Ascending aorta (tissue), 2 donors: ENCODE measurements at places on chromosomes 3 and 15. TPM values are rescaled to one million over a fixed set of nuclear protein-coding genes. Genes with fewer than 3 reads are reported as not detected.

MCF2L2 gene
- total RNA-seq = not detected

FSTL1 gene
- total RNA-seq = 790 TPM

- H3K4me3 ChIP-seq = no peak overlapping the region
- DNase-seq = no peak
- H3K27ac ChIP-seq = peak overlapping the region; percentile 30
Measured at GRCh38 chr3:71160785-71161546, 422.6 kb downstream of the FOXP1 start.

GRCh38 chr15:88072598-88073390 lies 183.7 kb downstream of the NTRK3 start:
- H3K36me3 ChIP-seq = no peaks in the 10 kb centered on the region
- H3K4me3 ChIP-seq = no peak overlapping the region
- H3K27me3 ChIP-seq = no peaks in the 10 kb centered on the region
- peak overlapping the region; percentile 75 for H3K27ac ChIP-seq
- no peak for DNase-seq

DNA sequence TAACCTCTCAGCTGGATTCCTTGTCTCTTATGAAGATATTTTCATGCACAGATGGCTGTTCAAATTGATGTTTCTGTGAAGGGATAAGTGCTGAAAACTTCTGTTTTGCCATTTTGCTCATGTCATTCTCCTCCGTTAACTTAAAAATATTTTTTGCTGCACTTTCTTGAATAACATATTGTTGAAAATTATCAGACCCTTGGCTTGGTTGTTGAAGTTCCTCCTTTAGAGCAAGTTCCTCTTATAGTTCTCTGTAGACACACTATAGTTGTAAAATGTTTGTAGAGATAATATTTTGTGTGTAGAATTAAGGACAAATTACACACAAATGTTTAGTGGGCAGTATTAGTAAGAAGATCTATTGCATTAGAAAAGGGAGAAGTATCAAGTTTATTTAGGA lies 300.4 kb downstream of the SV2B start:
- DNase-seq = no peak
- H3K27ac ChIP-seq = no peak overlapping the region
- H3K4me1 ChIP-seq = no peaks in the 10 kb centered on the region
- H3K4me3 ChIP-seq = no peak overlapping the region
- H3K36me3 ChIP-seq = no peaks in the 10 kb centered on the region
- no peaks in the 10 kb centered on the region for H3K27me3 ChIP-seq

- H3K27ac ChIP-seq = no peak overlapping the region
- peaks cover 6% of the 10 kb centered on the region for H3K4me1 ChIP-seq
- H3K4me3 ChIP-seq = no peak overlapping the region
- H3K36me3 ChIP-seq = peaks cover 33% of the 10 kb centered on the region
Measured at GRCh38 chr15:41281236-41281635, 50.2 kb downstream of the CHP1 start.
